RPMI8226 (cell line): ENCODE measurements at places on chromosomes 12 and 14.

GRCh38 chr12:100692502-100692901, 102.1 kb upstream of the ANO4 start:
- no peak for DNase-seq

DNA sequence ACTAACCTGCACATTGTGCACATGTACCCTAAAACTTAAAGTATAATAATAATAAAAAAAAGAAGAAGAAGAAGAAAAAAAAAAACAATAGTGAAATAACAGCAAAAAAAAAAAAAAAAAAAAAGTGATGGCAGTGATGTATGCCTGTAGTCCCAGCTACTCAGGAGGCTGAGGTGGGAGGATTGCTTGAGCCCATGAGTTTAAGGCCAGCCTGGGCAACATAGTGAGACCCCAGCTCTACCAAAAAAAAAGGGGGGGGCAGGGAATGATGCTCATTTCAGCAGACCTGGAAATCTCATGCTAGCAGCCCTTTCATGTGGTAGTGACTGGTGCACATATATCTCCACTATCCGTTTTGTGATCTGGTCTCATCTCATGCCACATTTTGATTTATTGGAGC, 20.8 kb downstream of the TRAFD1 start:
- DNase-seq: no peak

- DNase-seq: no peak
These were observed 14.5 kb upstream of the HPD start for GRCh38 chr12:121873216-121873569.

- DNase-seq: no peak
These were observed 65.8 kb downstream of the ITPK1 start for GRCh38 chr14:93049867-93050331.
